ENCODE measurements at places on chromosomes 2 and 18. TPM values are rescaled to one million over a fixed set of nuclear protein-coding genes. Genes with fewer than 3 reads are reported as not detected.

- DNase-seq, result no peak
- peaks cover 15% of the 10 kb centered on the region for H3K36me3 ChIP-seq
- peaks cover 29% of the 10 kb centered on the region for H3K4me1 ChIP-seq
Measured at GRCh38 chr2:218262631-218263586, 2.1 kb downstream of the GPBAR1 start.

Gene LRATD1
- 177 TPM for total RNA-seq

DNA sequence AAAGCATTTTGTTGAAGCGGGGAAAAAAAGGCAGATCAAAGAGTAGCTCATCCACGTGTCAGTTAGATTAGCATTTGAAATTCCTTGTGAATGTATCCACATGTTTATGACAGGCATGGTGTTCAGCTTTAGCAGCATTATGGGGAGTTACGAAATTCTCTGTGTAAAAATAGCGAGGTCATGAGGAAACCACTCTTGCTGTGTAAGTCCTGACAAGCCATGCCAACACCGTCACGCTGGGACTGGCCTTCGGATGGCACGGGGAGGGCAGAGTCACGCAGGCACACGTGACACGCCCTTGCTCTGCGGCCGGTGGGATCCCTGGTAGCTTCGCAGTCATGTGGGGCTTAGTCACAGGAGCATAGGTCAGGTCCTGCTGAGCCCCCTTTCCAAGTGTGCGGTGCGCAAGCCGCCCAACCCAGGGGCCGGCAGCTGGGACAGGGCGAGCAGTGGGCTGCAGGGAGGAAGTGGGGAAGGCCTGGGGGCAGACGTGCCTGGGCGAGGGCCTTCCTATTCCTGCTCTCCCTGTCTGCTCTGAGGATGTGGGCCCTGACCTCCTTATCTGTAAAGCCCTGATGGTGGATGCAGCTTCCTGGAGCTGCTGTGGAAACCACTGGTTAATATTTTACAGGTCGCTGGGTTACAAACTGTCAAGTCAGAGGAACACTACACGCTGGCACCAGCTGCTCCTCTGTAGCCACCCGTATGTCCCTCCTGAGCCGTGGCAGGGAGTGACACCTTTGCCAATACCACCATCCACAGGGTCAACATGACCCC, 18.0 kb downstream of the MBP start:
- peak overlapping the region; percentile 97 for H3K27ac ChIP-seq
- DNase-seq, result no peak
- H3K36me3 ChIP-seq, result peaks cover 6% of the 10 kb centered on the region
- H3K27me3 ChIP-seq, result no peaks in the 10 kb centered on the region
- peaks cover 29% of the 10 kb centered on the region for H3K4me1 ChIP-seq
- peak overlapping the region; percentile 30 for H3K4me3 ChIP-seq

GRCh38 chr2:223735035-223735640, 102.2 kb downstream of the AP1S3 start:
- H3K36me3 ChIP-seq, result no peaks in the 10 kb centered on the region
- no peaks in the 10 kb centered on the region for H3K27me3 ChIP-seq
- no peak overlapping the region for H3K4me3 ChIP-seq

Gene SUCLG1
- total RNA-seq, result 79.4 TPM

- H3K27ac ChIP-seq, result no peak overlapping the region
- no peak for DNase-seq
- H3K4me3 ChIP-seq, result no peak overlapping the region
Measured at GRCh38 chr18:50734886-50735285, 84.9 kb downstream of the MRO start.

Gene CFAP210
- total RNA-seq, result 1.2 TPM

Gene CFAP65
- 0.67 TPM for total RNA-seq

Measured in progenitor cell of endocrine pancreas (in vitro differentiated cells).